Activated T-helper 1 cell treated with Interleukin-2 at 50 U/mL for 16 hours (primary cell): ENCODE measurements at places on chromosomes 4 and X.
A peak's percentile ranks its signal among the peaks of the same experiment; 100 is the strongest.

GRCh38 chr4:55547466-55547770 lies 709 bp upstream of the CLOCK start:
- no peak for DNase-seq

DNA sequence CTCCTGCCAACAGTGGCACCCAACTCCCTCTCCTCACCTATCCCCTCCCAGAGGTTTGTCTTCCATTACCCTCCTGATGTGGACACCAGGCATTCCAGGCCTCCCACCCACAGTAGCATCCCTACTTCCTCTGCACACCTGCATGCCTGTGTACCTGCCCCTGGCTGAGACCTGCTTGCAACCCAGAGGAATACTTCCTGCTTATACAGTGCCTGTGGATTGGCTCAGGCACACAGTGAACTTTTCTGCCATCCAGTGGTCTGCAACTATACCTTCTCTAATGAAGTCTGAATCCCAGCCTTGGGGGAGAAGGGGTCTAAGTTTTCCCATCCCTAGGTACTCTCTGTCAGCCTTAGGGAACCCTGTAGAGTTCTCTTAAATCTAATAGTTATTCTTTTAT lies 169.9 kb downstream of the IQCM start:
- no peak for DNase-seq

- DNase-seq, result no peak
These were observed 763.0 kb downstream of the DMD start for GRCh38 chrX:32448320-32448719.

GRCh38 chrX:18424482-18425198 lies 768 bp upstream of the CDKL5 start:
- DNase-seq, result peak; percentile 0

DNA sequence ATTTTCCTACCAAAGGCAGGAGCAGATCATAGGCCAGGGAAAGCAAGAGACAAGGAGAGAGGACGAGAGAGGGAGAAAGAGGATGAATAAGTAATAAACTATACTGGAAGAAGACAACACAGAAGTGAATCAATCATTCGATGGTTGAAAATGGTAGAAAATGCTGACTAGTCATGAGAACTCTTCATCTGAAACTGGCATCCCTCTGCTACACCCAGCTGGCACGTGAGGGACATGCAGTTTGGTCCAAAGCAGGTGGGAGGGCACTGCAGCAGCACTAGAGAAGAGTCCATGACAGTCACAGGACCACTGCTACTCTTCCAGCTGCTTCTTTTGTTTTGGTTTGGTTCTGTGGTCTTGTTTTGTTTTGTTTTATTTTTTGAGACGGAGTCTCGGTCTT lies 74.1 kb downstream of the AFAP1 start:
- DNase-seq, result no peak

GRCh38 chrX:40022421-40022820 lies 75.3 kb downstream of the BCOR start:
- DNase-seq, result no peak

DNA sequence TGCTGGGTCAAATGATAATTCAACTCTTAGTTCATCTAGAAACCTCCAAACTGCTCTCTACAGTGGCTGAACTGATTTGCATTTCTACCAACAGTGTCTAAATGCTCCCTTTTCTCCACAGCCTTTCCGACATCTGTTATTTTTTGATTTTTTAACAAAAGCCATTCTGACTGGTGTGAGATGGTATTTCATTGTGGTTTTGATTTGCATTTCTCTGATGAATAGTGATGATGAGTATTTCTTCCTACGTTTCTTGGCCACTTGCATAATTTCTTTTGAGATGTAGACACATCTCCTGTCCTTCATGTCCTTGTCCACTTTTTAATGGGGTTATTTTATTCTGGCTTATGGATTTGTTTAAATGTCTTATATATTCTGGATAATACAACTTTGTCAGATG lies 298.2 kb upstream of the ARSJ start:
- DNase-seq, result no peak

GRCh38 chr4:108991551-108992328 lies 228.9 kb upstream of the ETNPPL start:
- DNase-seq, result no peak

GRCh38 chrX:47651043-47651905 lies 911 bp upstream of the ELK1 start:
- no peak for DNase-seq

GRCh38 chr4:42320822-42321388 lies 76.4 kb upstream of the SHISA3 start:
- no peak for DNase-seq

- no peak for DNase-seq
These were observed 338.4 kb downstream of the NR3C2 start for GRCh38 chr4:148103597-148104355.

GRCh38 chrX:72620550-72621145 lies 48.0 kb upstream of the HDAC8 start:
- DNase-seq, result no peak
